ENCODE measurements at places on chromosomes 12 and 14. TPM values are rescaled to one million over a fixed set of nuclear protein-coding genes. Genes with fewer than 3 reads are reported as not detected.

Gene FKBP3
- polyA plus RNA-seq = 81.3 TPM

Gene DPPA3
- not detected for polyA plus RNA-seq

Gene PLEKHG7
- 0.61 TPM for polyA plus RNA-seq

Gene GXYLT1
- 1.4 TPM for polyA plus RNA-seq

Gene IAPP
- polyA plus RNA-seq = not detected

Gene TOGARAM1
- polyA plus RNA-seq = 2.6 TPM

Gene SSPN
- polyA plus RNA-seq = 1.8 TPM

Gene BDKRB1
- 4.2 TPM for polyA plus RNA-seq

Gene KRT83
- polyA plus RNA-seq = not detected

Gene SPX
- polyA plus RNA-seq = 0.28 TPM

Gene MYH6
- 3.2 TPM for polyA plus RNA-seq

Gene USP30
- polyA plus RNA-seq = 3.4 TPM

Gene GPX2
- 464 TPM for polyA plus RNA-seq

Gene SRGAP1
- 1.1 TPM for polyA plus RNA-seq

Gene TSHR
- polyA plus RNA-seq = not detected

Gene SIX6
- not detected for polyA plus RNA-seq

Gene HOXC4
- 2.6 TPM for polyA plus RNA-seq

Gene ITGB7
- polyA plus RNA-seq = 0.56 TPM

Gene C12orf54
- not detected for polyA plus RNA-seq

Gene GPRC5D
- polyA plus RNA-seq = not detected

Gene HIGD1C
- not detected for polyA plus RNA-seq

Gene TMEM52B
- 0.31 TPM for polyA plus RNA-seq

Gene C12orf50
- not detected for polyA plus RNA-seq

Gene SYCP3
- not detected for polyA plus RNA-seq

Gene SETD1B
- polyA plus RNA-seq = 3.2 TPM

Gene CLEC9A
- polyA plus RNA-seq = 0.20 TPM

Gene ADAM20
- 0.10 TPM for polyA plus RNA-seq

Gene OTX2
- polyA plus RNA-seq = not detected

Gene STAB2
- polyA plus RNA-seq = not detected

Gene ALG10B
- 1.9 TPM for polyA plus RNA-seq

Gene MAP3K9
- polyA plus RNA-seq = 1.7 TPM

Gene KRT3
- not detected for polyA plus RNA-seq

Gene LBHD2
- polyA plus RNA-seq = not detected

Gene DCN
- polyA plus RNA-seq = 223 TPM

Gene MMP14
- 29.6 TPM for polyA plus RNA-seq

Gene BEGAIN
- polyA plus RNA-seq = 0.92 TPM

Gene CLEC1A
- 0.46 TPM for polyA plus RNA-seq

Gene CHFR
- 14.7 TPM for polyA plus RNA-seq

Gene CLEC2D
- 6.4 TPM for polyA plus RNA-seq

Gene PRR4
- polyA plus RNA-seq = 2.1 TPM

Gene ATP23
- polyA plus RNA-seq = 10.2 TPM

Gene HELB
- polyA plus RNA-seq = 0.46 TPM

Gene CEBPE
- polyA plus RNA-seq = 0.37 TPM
